ENCODE measurements at places on chromosomes 12 and 14.

DNA sequence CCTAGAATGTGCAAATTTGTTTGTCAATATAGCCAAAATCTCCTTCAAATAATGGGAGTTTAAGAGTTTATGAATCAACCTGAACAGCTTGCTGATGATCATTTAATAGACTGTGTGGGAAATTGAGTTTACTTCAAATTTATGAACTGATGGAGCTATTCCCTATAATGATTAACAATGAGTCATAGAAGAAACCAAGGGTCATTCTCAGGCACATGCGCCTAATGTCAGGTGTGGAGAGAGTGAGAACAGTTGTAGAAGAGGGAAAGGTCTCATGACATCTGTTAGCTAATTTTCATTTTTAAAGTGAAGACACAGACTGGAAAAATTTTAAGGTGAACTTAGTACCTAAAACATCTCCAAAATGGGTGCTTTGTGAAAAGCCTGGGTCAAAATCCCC lies 191.8 kb downstream of the BMP4 start:
- no peak for DNase-seq

DNA sequence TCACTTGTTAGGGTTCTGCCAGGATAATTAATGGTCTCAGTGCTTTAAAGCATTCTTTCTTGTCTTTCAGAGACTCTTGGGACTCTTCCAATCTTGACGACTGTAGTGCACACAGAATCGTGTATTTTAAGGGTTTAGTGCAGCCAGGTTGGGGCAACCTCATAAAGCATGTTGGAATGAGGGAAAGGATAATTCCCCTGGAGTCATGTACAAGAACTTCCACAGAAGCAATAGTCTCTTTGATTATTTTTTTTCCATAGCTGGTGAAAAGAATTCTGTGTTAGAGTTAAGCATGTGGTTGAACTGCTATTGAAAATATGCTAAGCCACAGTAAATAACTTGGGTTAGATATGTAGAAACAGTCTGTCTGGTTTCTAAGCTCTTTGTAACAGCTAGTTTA lies 246.8 kb upstream of the DAAM1 start:
- DNase-seq: no peak

DNA sequence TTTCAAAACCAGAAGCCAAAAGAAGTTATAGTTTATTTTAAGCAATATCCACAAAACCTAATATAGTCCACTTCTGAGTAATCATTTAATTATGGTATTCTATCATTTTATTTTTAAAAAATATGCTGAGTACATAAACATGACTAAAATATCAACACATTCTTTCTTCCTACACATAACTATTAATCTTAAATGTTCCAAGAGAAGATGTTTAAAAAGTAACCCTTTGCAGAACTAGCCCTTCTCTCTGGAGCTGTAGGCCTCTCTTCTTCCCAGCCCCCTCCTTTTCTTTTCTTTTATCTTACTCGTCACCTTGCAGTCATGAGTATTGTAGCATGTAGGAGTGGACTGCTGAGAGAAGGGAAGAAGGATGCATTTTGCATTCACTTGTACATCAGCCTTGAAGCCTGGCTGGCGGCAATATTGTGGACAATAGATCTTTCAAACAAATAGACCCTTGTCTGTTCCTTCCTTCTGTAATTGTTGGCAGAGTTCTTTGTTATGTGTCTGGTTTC lies 941.9 kb downstream of the NRXN3 start:
- DNase-seq: no peak

DNA sequence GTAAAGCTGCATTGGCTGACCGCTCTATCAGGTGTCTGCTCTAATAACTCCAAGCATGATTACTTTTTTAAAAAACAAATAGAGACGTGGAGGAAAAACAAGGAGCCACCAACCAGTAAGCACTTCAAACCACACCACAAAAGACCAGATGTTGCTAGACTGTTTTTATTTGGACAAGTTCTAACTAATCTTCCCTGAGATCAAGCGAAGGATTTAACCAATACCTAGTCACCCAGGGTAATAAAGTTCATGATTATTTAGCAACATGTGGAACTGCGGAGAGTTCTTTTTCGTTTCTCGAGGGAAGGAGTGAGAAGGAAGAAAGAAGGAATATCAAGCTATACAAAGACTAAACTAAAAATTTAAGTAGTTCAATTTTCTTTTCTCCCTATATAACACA lies 288.1 kb downstream of the DUSP6 start:
- no peak for DNase-seq

GRCh38 chr12:107822356-107822755 lies 47.9 kb downstream of the ASCL4 start:
- DNase-seq: no peak

DNA sequence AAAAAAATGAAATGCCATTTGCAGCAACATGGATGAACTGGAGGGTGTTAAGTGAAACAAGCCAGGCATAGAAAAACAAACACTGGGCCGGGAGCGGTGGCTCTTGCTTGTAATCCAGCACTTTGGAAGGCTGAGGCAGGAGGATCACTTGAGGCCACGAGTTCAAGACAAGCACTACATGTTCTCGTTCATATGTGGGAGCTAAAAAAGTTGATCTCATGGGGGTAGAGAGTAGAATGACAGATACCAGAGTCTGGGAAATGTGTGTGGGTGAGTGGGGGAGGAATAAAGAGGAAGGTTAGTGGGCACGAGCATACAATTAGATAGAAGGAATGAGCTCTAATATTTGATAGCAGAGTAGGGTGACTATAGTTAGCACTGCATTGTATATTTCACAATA lies 21.5 kb downstream of the CACNA2D4 start:
- no peak for DNase-seq

DNA sequence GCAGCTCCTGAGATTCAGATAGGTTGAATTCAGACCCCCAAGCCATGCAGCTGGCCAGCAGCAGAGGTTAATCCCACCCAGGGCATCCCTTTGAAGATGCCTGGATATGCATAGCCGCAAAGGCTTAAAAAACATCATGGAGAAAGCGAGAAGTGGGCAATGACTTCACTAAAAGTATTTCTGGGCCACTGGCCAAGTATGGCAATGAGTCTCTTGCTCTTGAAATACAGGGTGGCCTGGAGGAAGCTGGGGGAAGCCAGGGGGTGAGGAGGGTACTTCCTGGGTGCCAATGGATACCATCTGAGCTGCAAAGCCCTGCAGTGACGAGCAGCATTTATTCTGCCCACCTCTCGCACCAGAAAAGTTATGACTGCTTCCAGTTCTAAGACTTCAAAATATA lies 539.3 kb upstream of the TBX3 start:
- no peak for DNase-seq

- DNase-seq: no peak
Measured at GRCh38 chr14:92581966-92582566, 68.5 kb downstream of the RIN3 start.

- DNase-seq: no peak
Measured at GRCh38 chr14:65632487-65632886, 220.0 kb downstream of the FUT8 start.

DNA sequence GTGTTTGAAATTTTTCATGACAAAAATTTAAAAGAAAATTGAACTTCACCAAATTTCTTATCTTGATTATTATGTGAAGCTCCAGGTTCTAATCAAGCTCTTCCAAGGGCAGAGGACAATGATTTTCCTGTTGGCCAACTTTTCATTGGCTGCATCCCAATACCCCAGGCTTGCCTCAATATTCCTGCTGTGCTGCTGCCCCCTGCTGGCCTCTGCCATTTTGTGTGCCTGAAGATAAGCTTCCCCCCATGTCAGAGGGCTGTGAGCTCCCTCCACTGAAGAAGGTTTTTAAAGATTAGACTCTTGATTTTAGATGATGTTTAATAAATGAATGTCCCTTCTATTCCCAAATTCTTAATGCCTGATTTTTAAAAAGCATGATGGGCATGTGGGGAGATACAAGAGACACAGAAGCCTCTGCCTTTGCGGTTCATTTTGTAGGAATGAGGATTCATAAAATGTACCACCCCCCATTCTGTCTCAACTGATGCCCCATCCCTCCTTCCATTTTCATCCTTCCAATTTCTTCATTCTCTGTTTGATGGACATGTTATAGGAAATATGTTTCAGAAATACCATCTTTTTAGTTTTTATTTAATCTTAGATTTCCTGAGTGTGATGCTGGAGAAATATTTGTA lies 76.7 kb upstream of the RGS6 start:
- peak; percentile 7 for DNase-seq

DNA sequence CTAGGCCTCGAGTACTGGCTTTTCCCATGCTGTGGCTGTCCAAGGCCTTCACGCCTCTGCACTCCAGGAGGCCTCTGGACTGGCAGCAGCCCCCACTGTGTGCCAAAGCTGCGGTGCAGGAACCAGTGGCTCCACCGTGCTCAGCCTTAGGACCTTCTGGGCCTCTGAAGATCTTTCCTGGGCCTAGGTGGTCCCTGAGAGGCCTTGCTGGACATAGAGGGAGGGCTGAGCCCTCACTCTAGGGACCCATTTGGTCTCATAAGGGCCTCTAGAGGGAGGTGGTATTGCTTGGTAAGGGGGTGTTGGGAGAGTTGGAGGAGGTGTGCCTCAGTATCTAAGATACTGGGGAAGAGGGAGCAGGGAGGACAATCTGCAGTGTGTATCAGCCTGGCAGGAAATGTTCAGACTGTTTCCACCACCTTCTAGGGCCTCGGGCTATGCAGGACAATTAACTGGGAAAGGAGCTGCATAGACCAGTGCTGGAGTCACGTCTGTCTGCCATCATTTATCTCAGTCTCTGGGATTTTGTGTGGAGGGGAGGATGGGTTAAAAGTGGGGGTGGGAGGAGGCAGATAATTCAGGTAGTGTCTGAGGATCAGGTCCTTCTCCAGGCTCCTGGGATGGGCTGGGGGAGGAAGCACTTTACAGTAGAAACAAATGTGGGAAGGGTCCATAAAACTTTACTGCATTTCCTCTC lies 2.9 kb downstream of the HOXC5 start:
- no peak for DNase-seq

GRCh38 chr12:121543786-121544185 lies 37.0 kb downstream of the KDM2B start:
- no peak for DNase-seq

GRCh38 chr14:65419593-65420252 lies 7.2 kb downstream of the FUT8 start:
- no peak for DNase-seq

GRCh38 chr14:50961605-50962221 lies 17.4 kb upstream of the PYGL start:
- no peak for DNase-seq

- no peak for DNase-seq
Measured at GRCh38 chr12:90801776-90802175, 153.2 kb downstream of the CCER1 start.

DNA sequence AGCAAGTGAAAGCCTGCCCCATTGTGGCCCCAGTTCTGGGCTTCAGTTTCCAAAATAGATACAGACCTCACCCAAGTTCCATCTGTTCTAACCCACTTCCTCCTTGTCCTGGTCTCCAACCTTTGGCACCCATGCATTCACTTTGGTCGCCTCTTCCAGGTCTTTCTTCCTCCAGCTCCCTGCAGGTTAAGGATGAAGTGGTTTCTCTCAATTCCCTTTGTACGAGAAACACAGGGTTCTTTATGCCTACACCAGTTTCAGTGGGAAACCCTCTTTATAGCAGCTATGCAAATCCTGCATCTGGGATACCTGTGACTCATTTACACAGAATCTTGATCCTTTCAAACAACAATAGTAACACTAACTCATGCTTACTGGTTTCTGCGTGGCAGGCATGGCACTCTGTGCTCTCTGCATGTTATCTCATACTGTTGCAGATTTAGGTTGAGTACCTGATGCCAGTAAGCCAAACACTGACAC lies 110.6 kb upstream of the AMIGO2 start:
- no peak for DNase-seq

DNA sequence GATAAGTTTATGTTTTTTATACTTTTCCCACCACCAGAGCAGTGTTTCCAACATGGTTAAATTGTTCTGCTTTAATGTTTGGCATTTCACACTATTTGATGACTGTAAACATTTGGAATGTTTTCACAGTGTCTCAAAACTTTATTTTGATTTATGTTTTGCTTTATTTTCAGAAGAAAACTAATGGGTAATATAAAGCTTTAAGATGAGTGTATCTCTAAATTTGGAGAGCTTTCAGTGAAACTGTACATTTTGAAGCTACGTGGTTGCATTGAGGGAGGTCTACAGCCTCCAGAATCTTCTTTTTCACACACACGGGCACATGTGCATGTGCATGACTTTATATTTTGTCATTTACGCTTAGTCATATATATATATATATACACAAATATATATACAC lies 10.7 kb downstream of the BICD1 start:
- DNase-seq: no peak

DNA sequence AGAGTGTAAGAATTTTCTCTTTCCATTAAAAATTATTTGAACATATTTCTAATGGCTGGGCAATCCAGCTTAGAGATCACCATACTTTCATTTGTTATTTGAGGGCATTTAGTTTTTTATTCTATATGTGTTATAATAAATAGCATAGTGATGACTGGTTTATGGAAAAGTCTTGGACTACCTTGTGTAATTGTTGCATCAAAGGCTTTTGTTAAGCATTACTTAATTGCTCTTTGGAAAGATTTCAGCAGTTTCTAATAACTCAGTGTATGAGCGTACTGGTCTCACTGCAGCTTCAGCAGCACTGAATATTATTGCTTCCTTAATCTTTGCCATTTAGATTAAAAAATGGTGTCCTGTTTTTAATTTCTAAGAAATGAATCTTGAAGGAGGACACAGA lies 22.8 kb downstream of the TMEM19 start:
- DNase-seq: no peak

DNA sequence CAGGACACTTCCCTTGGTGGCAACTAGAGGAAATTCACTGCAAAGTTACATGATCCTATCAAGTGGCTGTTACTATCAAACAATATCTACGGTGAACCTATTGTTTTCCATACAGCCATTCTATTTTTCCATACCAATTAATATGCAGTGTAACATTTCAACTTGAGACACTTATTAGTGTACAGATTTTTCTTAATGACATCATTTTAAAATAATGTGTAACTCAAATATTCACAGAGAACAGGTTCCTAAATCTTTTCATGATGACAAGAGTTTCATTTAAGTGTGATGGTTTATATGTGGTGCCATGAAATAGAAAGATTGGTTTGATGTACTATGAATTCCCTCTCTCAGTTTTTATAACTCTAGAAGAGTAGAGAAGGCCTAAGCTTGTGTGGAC lies 291.2 kb upstream of the SOX5 start:
- no peak for DNase-seq

GRCh38 chr12:24079083-24079482 lies 129.6 kb upstream of the SOX5 start:
- DNase-seq: no peak

DNA sequence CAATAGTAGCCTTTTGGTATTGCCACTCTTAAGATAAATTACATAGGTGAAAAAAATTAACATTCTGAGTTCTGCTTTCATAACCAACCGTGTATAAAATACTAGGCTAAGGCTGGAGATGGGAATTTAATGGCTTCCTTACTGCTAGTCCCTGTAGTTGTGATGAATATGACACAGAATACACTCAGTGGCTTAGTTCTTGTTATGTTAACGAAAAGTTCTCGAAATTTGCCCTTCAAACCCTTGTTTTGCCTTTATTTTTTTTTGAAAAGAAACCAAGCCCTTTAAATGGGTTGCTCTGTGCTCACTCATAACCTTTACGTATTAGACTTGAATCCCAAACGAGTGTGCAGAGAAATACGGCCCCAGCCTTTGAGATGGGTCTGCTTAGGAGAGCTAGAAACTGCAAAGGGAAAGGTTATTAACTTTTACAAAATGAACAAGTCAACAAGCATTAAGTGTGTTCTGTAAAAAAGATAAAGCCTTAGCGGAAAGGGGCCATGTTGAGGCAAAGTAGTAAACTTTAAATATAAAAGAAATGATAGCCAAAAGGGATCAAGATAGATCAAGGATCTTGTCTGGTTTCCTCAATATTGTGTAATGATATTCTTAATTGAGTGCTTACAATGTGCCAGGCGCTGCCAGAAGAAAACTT lies 1.7 kb downstream of the NUDT4 start:
- DNase-seq: no peak

Data from activated naive CD4-positive, alpha-beta T cell (primary cell).